Osteocyte (in vitro differentiated cells): ENCODE measurements at places on chromosomes 7 and 10. TPM values are rescaled to one million over a fixed set of nuclear protein-coding genes. Genes with fewer than 3 reads are reported as not detected.

Gene FAM13C
- total RNA-seq = 2.3 and 3.2 TPM in 2 replicates

Gene NRP1
- 208 and 222 TPM in 2 replicates for total RNA-seq

- H3K4me3 ChIP-seq = no peak overlapping the region
- peaks cover 4% of the 10 kb centered on the region for H3K27me3 ChIP-seq
- H3K36me3 ChIP-seq = no peaks in the 10 kb centered on the region
- no peak overlapping the region for H3K27ac ChIP-seq
Measured at GRCh38 chr10:80598084-80598798, 60.5 kb downstream of the SH2D4B start.

Gene IQUB
- 0.26 and 0.32 TPM in 2 replicates for total RNA-seq

- no peak for DNase-seq
- peaks cover 12% of the 10 kb centered on the region for H3K4me1 ChIP-seq
- peaks cover 40% of the 10 kb centered on the region for H3K36me3 ChIP-seq
Measured at GRCh38 chr7:151142686-151143040, 24.8 kb downstream of the GBX1 start.

DNA sequence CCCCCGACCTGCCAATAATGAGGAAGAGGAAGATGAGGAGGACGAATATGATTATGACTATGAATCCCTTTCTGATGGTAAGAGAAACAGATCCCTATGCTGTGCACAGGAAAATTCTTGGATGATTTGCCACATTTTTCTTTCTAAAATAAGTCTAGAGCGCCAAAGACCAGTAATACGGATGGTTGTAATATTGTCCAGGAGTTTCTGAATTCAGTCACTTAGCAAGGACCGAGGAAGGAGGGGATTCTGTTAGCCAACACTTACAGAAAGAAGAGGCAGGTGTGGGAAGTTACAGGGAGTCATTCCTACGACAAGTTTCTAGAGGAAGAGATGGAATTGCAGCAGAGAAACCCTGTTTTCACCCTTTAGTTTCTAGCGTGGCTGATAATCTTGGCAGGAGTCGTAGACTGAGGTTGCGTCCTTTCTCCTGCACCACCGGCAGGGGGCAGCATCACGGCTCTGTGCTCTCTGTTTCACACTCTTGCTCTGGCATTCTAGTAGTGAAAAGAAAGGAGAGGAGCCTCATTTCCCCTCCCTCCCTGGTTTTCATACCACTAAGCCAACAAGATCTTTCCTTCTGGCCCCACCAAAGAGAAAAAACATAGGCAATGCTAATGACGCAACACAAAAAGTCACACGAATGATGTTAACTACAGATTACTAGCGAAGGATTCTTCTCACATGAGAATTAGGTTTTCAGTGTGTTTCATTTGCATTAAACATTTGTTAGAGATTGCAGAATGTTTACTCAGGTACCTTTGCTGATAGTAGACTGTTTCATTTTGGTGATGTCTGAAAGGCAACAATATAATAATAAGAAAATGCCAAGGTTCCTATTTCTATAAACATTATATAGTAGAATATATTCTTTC lies 82.7 kb downstream of the NOC3L start:
- H3K27ac ChIP-seq = peak overlapping the region; percentile 12
- H3K4me3 ChIP-seq = no peak overlapping the region
- H3K36me3 ChIP-seq = peaks cover 12% of the 10 kb centered on the region
- no peaks in the 10 kb centered on the region for H3K27me3 ChIP-seq
- DNase-seq = no peak
- peaks cover 41% of the 10 kb centered on the region for H3K4me1 ChIP-seq

- H3K36me3 ChIP-seq = no peaks in the 10 kb centered on the region
- peak overlapping the region; percentile 64 for H3K4me3 ChIP-seq
- peak; percentile 92 for DNase-seq
- peaks cover 20% of the 10 kb centered on the region for H3K4me1 ChIP-seq
- no peaks in the 10 kb centered on the region for H3K27me3 ChIP-seq
- H3K27ac ChIP-seq = peak overlapping the region; percentile 81
Measured at GRCh38 chr10:84540617-84541288, 212.4 kb downstream of the CCSER2 start.

Gene CPXM2
- total RNA-seq = not detected in 2 replicates
